ENCODE measurements at places on chromosomes 3 and 15. TPM values are rescaled to one million over a fixed set of nuclear protein-coding genes. Genes with fewer than 3 reads are reported as not detected.
A peak's percentile ranks its signal among the peaks of the same experiment; 100 is the strongest.

Gene SSR3
- polyA plus RNA-seq, result 91.8 TPM

Gene CSTA
- 0.85 TPM for polyA plus RNA-seq

GRCh38 chr3:97691354-97691753, 73.2 kb upstream of the ARL6 start:
- no peak for DNase-seq

Gene SAXO2
- 1.6 TPM for polyA plus RNA-seq

DNA sequence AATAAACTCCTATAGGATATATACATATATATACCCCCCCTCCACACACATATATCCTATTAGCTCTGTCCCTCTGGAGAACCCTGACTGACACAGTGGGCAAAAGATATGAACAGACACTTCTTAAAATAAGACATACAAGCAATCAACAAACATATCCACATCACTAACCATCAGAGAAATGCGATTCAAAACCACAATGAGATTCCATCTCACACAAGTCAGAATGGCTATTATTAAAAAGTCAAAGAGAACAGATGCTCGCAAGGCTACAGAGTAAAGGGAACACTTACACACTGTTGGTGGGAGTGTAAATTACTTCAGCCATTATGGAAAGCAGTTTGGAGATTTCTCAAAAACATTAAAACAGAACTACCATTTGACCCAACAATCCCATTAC, 46.2 kb upstream of the ARHGEF26 start:
- no peak for DNase-seq

Gene FILIP1L
- 60.8 TPM for polyA plus RNA-seq

GRCh38 chr15:61032600-61033286, 196.4 kb downstream of the RORA start:
- DNase-seq, result peak; percentile 56

- DNase-seq, result no peak
Observed at GRCh38 chr15:71112429-71112828, 2.8 kb upstream of the THSD4 start.

GRCh38 chr3:140505213-140505612, 172.7 kb upstream of the TRIM42 start:
- DNase-seq, result no peak

Gene ARID3B
- 5.3 TPM for polyA plus RNA-seq

Gene LAMB2
- polyA plus RNA-seq, result 306 TPM

Gene IL17RE
- polyA plus RNA-seq, result 1.6 TPM

DNA sequence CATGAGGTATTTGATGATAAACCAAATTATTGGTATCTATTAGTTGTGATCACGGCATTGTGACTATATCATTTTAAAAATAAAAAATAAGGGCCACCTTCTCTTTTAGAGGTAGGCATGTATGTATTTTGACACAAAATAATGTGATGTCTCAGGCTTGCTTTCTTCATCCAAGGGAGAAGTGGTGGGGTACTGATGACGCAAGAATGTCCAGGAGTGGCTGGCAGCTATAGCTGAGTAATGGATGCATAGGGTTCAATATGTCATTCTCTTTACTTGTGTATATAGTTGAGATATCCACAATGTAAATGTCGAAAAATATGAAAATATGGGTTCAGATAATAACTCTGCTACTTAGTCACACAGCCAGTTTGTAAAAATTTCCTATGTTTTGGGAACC, 46.8 kb upstream of the NSMCE3 start:
- no peak for DNase-seq

DNA sequence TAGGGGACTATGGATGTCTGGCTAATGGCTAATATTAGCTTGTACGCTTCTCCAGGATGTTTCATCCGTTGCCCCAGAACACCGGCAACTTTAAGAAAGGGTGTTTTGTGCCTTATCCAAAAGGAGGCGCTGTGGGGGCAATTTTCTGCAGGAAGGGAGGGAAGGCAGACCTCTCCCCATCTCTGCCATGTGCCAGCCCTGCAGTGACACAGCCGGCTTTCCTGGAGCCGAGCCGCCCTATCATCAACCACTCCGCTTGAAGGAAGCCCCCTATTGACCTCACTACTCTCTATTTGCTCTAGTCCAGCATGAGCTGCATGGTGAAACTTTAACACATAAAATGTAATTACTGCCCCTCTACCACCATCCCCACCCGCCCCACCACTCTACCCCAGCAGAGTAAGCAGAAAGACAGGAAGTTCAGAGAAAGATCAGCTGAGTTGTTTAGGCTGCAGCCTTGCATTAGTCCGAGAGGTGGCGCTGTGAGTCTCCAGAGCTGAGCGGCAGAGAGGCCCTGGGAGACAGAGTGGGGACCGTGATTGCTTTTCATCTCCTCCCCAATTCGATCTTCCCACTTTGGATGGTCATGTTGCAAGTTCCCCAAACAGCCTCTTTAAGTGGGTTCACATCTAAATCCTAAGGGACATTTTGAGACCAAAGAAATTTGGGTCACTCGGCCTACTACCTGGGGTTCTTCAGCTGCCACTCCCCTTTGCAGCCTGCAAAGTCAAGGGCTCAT, 24.5 kb upstream of the RAD18 start:
- DNase-seq, result peak; percentile 87

DNA sequence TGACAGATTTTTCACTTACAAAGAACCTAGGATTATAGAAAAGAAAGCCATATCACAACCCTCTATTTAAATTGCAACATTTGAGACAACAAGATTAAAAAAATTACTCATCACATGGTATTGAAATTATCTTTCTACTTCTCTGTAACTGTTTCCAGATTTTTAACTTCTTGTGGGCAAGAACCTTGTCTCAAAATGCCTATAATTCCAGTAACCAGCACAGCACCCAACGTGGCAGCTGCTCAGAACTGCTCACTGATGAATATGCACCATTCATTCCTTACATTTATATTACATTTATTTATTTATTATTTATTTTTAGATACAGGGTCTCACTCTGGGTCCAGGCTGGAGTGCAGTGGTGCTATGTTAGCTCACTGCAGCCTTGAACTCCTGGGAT, 216.1 kb downstream of the THRB start:
- no peak for DNase-seq

Gene RHOV
- 0.27 TPM for polyA plus RNA-seq

Gene HGD
- 0.22 TPM for polyA plus RNA-seq

DNA sequence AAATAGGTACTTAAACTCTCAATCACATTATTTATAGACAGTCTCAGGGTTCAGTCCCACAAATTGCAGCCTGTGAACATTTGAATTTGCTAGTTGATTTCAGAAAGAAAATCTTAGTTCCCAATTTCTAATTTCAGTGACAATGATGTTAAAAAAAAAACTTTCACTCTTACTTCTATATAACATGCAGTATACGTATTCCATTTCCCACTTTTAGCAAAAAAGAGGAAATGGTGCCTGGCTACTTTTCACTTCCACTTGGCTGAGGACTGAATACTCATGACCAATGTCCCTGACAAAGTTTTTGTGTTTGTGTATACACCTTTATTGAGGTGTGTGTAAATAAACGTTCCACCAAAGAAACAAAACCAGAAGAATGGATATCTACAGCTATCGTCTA, 32.1 kb upstream of the XCR1 start:
- DNase-seq, result no peak

Gene SCAMP5
- polyA plus RNA-seq, result 3.9 TPM

DNA sequence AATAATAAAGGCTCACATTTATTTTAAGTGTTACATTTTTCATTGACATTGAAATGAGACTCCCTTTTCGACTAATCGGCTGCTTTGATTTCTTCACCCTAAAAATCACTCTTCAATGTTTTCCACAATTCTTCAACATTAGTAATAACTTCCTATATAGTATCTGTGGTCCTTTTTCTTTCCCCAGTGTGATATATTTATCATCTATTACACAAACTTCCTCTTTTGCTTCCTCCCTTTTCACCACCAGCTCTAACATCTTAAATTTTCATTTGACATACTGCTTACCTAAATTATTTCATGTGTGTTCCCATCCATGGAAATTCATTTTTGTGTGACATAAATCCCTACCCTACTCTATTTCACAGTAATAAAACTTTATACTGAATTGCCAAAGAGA, 244.4 kb downstream of the TIGIT start:
- no peak for DNase-seq

DNA sequence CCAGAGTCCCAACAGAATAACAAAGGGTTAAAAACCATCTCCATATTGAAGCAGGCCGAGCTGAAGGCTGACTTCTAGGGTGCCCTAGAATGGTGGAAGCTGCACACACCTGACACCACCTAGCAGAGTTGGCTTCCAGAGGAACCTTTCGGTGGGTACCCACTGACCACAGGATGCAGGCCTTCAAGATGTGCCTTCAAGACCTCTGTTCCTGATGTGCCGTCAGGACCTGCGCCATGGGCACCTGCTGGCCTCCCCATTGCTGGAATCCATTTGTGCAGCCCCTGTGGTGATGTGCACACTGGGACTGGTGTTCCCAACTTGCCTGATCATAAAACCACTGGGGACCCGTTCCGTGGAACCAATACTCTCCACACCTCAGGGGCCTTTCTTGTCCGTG, 35.7 kb upstream of the RPL32 start:
- DNase-seq, result no peak

Data from muscle of back (tissue), 13 donors.